SJCRH30 (cell line): ENCODE measurements at places on chromosomes 3 and 15. TPM values are rescaled to one million over a fixed set of nuclear protein-coding genes. Genes with fewer than 3 reads are reported as not detected.
A peak's percentile ranks its signal among the peaks of the same experiment; 100 is the strongest.

CCNB2 gene
- total RNA-seq, result 193 and 201 TPM in 2 replicates

GRCh38 chr3:76369170-76369569, 583.8 kb upstream of the ZNF717 start:
- DNase-seq, result no peak

SLC7A14 gene
- not detected in 2 replicates for total RNA-seq

ZIC4 gene
- 0.20 and 0.87 TPM in 2 replicates for total RNA-seq

GRCh38 chr3:151219056-151219455, 16.0 kb upstream of the GPR171 start:
- DNase-seq, result no peak

- no peak for DNase-seq
Observed at GRCh38 chr15:71374607-71375352, 259.5 kb downstream of the THSD4 start.

INKA1 gene
- 0.20 and 0.61 TPM in 2 replicates for total RNA-seq

- no peak for DNase-seq
Observed at GRCh38 chr3:100151024-100151707, 36.9 kb upstream of the FILIP1L start.

- DNase-seq, result no peak
Observed at GRCh38 chr3:2526926-2527325, 428.3 kb downstream of the CNTN4 start.

CPLX3 gene
- not detected in 2 replicates for total RNA-seq

GRAMD2A gene
- 0.35 TPM in 1 of 2 replicates, not detected in the other for total RNA-seq

PSTPIP1 gene
- total RNA-seq, result 11.7 and 13.4 TPM in 2 replicates

DNA sequence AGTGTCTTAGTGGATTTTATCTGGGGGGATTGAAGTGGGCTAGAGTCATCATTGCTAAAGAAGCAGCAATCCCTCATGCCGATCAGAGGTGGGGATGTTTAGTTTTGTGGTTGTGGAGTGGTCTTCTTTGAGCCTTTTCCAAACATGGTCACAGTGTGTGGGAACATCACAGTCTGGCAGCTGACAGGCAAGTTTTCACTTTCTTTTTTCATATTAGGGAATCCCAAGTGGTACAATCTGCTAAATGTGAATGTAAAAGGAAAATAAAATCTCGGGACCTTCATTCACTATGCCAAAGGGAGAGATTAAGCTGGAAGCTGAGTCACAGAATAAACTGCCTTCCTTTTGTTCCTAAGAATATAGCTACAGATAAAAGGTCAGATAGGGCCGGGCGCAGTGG, 10.4 kb upstream of the CX3CR1 start:
- no peak for DNase-seq

GRCh38 chr3:122389197-122389596, 5.2 kb downstream of the FAM162A start:
- no peak for DNase-seq

DNA sequence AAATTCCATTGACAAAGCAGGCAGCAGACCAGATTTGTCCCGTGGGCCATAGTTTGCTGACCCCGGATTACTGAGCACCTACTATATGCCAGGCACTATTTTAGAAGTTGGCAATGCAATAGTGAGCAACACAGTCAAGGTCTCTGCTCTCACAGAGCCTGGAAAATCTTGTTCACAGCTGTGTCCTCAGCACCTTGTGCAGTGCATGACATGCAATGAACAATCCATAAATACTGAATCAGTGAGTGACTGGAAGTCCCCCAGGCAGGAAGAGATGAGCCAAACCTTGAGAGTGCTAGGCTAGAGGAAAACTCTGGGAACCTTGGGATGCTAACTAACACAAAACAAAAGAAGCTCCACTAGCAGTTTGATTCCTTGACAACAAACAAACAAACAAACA, 14.4 kb downstream of the TM4SF1 start:
- DNase-seq, result no peak

- no peak for DNase-seq
Observed at GRCh38 chr3:61789861-61790260, 228.5 kb downstream of the PTPRG start.

ACAP2 gene
- 29.9 and 35.4 TPM in 2 replicates for total RNA-seq

GRCh38 chr3:194983620-194984019, 287.3 kb downstream of the XXYLT1 start:
- DNase-seq, result no peak

LDHAL6B gene
- not detected in 2 replicates for total RNA-seq

DNA sequence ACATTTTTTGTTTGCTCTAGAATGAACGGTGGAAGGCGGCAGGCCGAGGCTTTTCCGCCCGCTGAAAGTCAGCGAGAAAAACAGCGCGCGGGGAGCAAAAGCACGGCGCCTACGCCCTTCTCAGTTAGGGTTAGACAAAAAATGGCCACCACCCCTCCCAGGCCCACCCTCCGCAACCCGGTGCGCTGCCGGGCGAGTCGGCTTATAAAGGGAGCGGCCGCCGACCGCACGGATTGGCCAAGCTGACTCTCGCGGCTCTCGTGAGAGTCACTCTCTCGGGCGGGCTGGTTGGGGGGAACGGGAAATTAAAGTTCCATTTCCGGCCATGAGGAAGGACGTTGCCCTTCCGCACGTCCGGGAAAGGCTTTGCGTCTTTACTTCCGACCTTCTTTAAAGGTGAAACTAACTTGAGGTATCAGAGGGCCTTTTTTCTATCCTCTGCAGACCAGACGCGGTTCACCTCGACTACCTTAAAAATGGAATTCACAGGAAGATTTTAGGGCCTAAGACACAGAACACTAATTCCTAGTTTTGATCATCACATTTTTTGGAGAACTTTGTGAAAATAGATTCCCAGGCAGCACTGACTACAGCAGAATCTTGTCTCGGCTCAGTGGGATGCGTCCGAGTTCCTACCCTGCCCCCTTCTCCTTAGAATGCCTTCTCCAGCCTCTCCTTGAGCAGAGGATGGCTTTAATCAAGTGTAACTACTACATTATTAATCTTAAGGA, at the start of gene TERC:
Gene TERC (minus strand): TSS at position 179 of the 731 bp plus-strand sequence.
- peak; percentile 90 for DNase-seq

POU1F1 gene
- not detected in 2 replicates for total RNA-seq

GRCh38 chr3:164417955-164418354, 660.3 kb downstream of the SI start:
- DNase-seq, result no peak

DNA sequence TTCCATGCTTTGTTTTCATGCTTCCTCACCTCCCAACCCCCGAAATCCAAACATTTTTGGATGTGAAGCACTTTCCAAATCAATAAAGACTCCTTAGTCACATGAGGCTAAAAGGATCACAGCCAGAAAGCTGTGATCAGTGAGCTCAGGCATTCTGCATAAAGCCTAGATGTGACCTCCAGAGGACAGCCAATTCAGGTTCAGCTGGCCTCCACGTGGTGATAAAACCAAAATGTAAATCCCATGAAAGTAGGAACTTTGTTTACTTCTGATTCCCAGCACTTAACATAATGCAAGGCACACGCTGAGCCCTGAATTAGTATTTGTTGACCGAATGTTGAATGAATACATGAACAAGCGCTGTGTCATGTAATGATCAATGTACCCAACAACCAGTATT, 249.5 kb upstream of the EOMES start:
- DNase-seq, result no peak
